ENCODE measurements at places on chromosomes 5 and 9.

DNA sequence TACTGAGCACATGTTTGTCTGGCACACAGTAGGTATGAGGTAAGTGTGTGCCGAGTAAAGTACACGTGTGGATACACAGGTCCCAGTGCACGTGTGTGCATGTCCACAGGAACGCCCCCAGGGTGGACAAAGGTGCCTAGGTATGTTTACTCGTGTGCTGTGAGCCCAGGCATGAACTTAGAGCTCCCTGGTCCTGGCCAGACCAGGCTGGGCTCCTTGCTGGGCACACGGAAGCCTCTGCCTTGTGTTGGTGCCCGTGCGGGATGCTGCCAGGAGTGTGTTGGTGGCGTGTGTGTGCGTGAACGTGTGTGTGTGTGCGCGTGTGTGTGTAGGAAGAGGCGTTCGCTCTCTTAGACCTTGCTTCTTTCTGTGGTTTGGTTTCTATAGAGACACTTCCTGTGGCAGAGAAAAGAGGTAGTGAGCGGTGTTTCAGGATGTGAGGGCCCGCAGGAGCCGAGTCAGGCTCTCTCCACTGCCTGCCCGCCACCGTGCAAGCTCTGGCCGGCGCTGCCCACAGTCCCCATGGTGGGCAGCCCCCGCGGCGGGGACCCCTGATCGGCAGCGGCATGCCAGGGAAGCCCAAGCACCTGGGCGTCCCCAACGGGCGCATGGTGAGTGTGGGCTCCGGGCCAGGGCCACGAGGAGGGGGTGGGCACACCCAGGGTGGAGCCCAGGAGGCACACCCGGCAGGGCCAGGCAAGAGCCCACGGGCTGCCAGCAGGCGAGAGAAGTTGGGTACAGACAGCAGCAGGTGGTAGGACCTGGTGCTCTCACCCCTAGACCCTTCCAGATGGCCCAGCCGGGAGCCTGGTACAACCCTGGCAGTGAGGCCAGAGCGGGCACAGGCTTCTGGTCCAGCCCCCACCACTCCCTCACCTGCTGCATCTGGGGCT lies at the start of gene RGS14:
RGS14 (plus strand) TSS at position 466 of the 893 bp plus-strand sequence; CDS start at position 567, 101 bp downstream.
- DNase-seq, result no peak

DNA sequence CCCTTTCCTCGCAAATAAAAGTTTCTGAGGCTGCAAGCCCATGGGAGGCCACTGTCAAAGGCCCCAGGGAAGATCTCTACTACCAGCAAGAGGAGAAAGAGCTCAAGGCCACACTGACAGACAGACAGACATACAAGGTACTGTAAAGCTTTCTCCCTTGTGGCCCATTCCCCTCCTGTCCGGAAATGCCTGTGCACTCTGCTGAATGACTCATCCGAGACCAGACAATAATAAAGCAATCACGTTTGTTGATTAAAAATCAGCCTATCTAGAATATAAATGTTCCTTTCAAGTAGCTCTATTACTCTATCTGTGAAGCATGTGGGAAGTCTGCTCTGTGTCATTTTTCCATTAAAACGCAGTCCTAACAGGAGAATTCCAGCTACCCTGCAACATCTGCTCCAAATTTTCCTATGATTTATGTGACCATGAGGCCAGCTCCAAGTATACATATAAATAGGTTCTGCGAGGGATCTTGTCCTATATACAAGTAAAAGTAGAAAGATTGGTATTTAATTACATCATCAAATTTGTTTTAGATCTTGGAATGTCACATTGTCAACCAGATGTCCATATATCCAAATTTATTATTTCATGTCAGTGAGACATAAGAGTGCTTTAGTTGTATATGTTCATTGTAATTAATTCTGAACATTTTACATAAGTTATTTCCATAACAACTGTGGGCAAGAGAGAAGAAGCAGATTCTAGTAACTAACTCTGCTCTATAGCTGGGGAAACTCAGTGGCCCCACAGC lies 34.7 kb upstream of the TGFBI start:
- no peak for DNase-seq

DNA sequence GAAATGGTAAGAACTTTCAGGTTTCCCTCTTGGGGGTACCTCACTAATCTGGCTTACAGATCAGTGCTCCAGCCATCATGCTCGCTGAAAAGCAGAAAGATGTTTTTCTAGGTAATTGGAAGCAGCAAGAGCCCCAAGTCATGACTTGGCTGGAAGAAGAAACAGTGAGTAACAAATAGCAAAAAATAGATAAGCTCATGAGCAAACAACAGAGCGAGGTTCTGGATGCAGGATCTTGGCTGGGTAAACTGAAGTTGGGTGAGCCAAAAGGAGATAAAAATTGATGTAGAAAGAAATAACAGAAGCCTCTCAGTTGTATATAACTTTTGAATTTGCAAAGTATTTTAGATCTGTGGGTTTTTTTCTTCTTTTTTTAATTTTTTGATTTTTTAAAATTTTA lies 110.1 kb downstream of the INSYN2B start:
- no peak for DNase-seq

DNA sequence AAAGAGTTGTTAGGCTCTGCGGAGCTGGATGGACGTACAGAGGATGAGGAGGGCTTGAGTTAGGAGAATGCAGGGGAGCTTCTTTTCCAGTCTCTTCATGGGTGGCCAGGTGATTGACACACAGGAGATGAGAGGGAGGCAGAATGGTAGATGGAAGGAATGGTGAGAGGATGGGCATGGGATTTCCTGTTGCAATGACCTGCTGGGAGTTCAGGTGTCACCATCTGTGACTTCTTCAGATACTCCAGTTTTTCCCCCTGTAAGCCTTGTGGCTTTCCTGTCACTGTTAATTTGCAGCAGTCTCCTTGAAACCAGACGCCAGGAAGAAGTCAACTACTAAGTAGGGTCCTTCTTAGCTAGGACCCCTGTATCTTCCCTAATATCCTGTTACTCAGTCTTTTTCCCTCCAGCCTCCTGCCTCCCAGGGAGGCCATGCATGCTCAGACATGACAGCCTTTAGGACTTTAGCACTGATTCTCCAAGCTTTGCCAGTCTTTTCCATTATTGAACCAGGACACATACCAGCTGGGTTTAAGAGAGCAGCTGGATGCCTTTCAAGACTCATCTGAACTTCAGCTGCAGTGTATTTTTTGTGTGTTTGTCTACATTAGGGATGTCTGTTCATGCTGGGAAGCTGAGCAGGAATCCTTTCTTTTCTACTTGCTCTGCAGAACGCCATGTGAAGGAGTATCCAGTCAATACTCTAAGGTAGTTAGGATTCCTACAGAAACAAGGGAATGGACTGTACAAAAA lies 67.2 kb upstream of the CD180 start:
- no peak for DNase-seq

Data from hippocampal formation (tissue), 2 donors.